ENCODE measurements at places on chromosomes 13 and 19.
A peak's percentile ranks its signal among the peaks of the same experiment; 100 is the strongest.

GRCh38 chr13:73703606-73704005 is 430.6 kb downstream of the KLF12 start:
- DNase-seq = no peak

- DNase-seq = no peak
Observed at GRCh38 chr19:45601115-45601514, 897 bp downstream of the GPR4 start.

GRCh38 chr13:31957772-31958171 is 73.8 kb upstream of the FRY start:
- DNase-seq = no peak

GRCh38 chr19:11324079-11324661 is 15.3 kb downstream of the RAB3D start:
- peak; percentile 83 for DNase-seq

GRCh38 chr13:89470901-89471300 is 1799.7 kb downstream of the SLITRK5 start:
- DNase-seq = no peak

GRCh38 chr13:71237332-71237731 is 629.7 kb downstream of the DACH1 start:
- no peak for DNase-seq

- DNase-seq = no peak
Observed at GRCh38 chr19:55257461-55258420, 1.1 kb downstream of the PPP6R1 start.

- no peak for DNase-seq
Observed at GRCh38 chr13:97112446-97113152, 109.5 kb upstream of the MBNL2 start.

DNA sequence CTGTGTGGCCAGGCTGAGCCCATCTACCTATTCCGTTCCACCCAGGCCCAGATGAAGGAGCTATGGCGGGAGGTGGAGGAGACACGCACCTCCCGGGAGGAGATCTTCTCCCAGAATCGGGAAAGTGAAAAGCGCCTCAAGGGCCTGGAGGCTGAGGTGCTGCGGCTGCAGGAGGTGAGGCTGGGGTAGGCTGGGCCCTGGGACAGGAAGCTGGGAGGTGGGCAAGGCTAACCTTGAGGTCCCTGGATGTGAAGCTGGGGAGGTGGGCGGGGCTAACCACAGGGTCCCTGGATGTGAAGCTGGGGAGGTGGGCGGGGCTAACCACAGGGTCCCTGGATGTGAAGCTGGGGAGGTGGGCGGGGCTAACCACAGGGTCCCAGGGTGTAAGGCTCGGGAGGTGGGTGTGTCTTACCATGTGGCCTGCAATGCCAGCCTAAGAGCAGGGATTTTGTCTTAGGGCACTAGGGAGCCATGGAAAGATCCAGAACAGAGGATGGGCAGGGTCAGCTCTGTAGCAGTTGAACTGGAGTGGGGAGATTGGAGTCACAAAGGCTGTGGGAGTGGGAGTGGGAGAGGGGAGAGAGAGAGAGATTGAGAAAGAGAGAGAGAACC is 36.9 kb downstream of the KCNC3 start:
- no peak for DNase-seq

DNA sequence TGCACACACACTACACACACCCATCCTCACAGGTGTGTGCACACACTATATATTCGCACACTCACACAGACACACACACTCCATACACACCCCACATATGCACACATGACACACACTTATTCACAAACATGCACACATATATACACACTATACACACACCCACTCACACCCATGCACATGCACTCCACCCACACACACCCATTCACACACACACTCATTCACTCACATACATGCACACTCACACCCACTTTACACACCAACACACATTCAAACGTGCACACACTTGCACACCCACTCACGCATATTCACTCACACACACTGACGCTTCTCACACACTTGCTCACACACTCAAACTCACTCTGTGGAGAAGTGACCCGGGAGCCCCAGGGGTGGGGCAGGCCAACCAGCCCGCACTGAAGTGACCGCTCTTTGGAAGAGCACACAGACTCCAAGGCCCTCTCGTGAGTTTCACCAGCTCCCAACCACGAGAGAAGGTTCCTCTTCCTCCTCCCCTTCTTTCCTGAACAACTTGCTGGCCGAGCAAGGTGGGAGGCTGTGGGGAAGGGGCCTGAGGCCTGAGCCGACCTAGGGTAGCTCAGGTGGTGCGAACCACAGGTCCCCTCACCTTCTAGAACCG is 86.1 kb upstream of the TM9SF2 start:
- no peak for DNase-seq

DNA sequence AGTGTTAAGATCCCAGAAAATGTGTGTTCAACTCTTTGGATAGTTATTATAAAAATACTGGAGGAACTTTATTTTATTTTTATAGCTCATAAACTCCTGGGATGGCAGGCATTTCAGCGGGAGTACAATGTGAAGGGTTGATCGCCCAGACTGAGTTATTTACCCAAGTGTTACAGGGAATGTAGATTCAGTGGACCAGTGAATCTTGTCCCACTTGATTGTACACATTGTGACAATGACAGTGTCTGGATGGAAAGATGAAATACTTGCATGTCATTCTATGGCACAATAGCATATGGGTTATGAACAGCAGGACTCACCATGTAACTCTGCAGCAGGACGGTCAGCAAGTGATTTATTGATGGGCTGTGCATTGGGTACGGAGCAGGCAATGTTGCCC is 20.3 kb downstream of the OLFM4 start:
- no peak for DNase-seq

GRCh38 chr13:68727165-68727564 is 1380.5 kb upstream of the ATXN8OS start:
- DNase-seq = no peak

DNA sequence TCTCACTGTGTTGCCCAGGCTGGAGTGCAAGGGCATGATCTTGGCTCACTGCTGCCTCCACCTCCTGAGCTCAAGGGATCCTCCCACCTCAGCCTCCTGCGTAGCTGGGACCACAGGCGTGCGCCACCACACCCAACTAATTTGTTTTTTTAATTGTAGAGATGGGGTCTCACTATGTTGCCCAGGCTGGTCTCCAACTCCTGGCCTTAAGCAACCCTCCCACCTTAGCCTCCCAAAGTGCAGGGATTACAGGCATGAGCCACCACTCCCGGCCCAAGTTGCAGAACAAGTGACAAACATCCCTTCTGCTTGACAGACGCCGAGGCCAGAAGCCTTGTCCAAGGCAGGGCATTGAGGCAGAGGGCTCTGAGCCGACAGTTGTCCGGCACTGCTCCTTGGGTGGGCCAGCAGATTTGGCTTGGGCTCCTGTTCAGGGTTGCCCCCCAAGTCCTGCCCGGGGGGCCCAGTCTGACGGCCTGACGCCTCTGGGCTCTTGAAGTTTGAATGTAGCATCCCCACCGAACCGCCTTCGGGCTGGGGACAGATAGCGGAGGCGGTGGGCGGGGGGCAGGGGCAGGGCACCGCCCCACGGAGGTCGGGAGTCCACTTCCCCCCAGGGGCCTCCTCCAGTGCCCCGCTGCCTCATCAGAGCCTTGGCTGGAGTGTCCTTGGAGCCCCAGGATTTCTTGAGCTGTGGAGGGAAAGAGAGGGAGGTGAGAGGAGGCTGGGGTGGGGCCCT is 5.7 kb upstream of the SPACA4 start:
- DNase-seq = no peak

DNA sequence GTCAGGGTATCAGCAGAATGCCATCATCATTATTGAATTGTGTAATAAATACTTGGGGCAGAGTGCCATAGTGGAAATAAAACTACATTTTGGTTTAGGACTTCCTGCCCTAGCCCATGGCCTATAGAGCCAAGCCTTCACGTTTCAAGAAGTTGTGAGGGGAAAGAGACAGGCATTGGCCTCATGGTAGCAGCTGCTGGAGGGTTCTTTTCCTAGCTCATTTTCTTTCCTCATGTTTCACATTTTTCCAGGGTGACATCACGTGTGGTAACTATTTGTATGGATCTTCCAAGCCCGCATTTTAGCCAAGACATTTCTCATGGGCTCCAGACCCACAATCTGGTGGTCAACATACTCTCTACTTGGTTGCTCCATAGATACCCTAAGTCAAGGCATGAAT is 80.4 kb downstream of the LRCH1 start:
- DNase-seq = no peak

GRCh38 chr13:111531505-111531904 is 211.1 kb downstream of the TEX29 start:
- no peak for DNase-seq

GRCh38 chr19:15371786-15372380 is 7.7 kb downstream of the AKAP8 start:
- no peak for DNase-seq

DNA sequence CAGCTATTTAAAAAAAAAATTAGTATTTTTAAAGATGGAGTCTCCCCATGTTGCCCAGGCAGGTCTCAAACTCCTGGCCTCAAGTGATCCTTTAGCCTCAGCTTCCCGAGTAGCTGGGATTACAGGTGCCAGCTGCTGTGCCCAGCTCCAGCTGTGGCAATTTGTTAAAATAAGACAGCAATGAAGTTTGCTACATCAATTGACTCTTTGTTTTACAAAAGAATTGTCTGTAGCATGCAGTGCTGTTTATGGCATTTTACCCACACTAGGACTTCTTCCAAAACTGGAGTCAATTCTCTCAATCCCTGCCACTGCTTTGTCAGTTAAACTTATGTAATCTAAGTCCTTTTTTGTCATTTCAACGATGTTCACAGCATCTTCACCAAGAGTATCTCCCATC is 49.3 kb downstream of the NDFIP2 start:
- no peak for DNase-seq
